ENCODE measurements at places on chromosomes 5 and 9.

GRCh38 chr5:102788788-102789187 is 33.7 kb downstream of the PAM start:
- no peak for DNase-seq

- DNase-seq: no peak
Observed at GRCh38 chr9:81079055-81079454, 610.3 kb downstream of the TLE1 start.

DNA sequence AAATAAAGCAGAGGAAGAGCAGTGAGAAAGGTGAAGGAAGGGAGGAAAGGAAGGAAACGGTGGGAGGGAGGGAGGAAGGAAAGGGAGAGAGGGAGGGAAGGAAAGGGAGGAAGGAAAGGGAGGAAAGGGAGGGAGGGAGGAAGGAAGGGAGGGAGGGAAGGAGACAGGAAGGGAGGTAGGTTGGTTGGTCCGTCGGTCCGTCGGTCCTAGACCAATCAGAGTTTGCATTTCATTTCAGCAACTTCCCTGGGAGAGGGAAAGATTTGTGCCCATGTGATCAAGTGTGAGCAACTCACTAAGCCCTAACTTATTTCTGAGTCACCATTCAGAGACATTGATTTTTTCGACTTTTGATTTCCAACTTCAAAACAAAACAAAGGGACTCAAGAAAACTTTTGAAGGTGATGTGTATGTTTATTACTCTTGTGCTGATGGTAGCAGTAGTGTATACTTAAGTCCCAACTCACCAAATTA is 18.8 kb downstream of the NANS start:
- no peak for DNase-seq

GRCh38 chr9:88425538-88425950 is 37.3 kb downstream of the SPIN1 start:
- DNase-seq: peak; percentile 34

- no peak for DNase-seq
Observed at GRCh38 chr9:100052375-100052774, 46.4 kb downstream of the ERP44 start.

- no peak for DNase-seq
Observed at GRCh38 chr9:22158271-22158670, 149.2 kb upstream of the CDKN2B start.

DNA sequence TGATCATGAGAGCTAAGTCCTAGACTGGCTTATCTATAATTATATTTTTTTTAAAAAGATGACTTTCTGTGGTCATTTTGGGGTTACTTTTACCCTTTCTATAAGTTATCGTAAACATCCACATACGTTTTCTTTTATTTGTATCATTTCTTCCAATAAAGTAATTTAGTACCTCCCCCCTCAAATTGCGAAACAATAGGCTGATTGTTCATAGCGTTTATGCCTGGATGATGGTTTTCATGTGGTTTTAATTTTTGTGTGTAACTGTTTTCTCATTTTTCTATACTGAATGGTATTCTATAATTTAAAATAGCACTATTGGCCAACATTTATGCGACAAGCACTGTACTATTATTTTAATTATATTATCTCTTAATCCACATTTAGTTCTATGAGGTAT is 44.5 kb downstream of the SMC5 start:
- no peak for DNase-seq

DNA sequence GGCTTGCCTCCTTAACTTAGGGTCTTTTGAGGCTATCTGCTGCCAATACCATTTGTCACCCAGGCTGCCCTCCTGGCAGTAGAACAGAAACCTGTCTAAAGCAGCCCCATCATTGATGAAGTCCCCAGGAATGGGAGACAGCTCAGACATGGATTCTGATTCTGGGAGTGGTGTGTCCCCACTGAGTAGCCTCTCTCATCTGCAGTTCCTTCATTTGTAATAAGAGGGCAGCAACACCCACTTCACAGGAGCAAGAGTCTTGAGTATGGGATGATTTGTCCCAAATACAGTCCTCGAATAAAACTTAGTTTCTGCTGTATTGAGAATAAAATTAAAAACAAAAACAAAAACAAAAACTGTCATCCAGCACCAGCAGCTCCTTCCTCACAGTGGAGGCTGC is 167.6 kb downstream of the ASTN2 start:
- peak; percentile 26 for DNase-seq

DNA sequence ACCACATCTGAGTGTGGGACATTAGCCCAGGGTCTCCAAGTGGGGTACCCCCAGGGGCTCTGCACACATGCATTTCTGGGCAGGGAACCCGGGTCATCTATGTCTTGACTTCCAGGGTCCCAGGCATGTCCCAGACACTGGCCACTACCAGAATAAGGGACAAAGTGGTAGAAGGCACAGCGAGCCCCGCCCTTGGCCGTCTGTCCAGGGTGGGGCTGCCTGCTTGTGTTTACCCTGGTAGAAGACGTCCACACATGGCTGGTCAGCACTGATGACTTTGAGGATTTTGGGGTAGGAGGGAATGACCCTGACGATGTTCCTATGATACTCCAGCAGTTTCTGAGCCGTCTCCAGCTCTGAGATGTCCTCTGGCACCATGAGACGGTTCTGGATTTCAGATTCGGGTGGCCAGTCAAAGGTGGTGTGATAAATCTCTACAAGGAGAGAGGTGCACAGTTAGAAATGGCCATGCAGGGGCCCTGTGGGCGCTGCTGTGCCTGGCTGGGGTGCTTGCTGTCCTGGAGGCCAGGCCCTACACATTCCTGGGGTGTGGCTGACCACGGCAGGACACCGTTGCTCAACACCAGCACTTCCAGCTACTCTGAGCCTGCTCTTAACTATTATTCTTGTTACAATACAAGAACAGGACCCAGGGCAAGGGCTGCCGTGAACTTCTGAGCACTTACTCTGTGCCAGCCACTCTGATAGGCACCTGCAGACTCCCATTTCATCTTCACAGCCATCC is 51.3 kb downstream of the AK8 start:
- no peak for DNase-seq

DNA sequence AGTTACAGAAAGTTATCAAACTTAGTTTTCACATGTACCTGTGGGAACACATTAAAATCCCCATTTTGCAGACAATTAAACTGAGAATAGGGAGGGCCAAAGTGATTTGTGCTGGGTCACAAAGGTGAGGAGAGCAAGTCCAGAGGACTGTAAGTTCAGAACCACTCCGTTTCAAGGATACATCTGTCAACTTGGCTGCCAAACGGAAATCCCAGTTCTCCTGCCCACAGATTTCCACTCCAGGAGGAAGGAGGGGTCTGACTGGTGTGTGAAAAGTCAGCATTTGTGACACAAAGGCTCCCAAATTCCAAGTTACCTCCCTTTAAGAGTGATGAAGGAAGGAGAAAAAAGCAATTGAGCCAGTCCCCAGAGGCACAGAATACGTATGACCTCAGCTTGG is 42.3 kb downstream of the PRELID2 start:
- DNase-seq: no peak

DNA sequence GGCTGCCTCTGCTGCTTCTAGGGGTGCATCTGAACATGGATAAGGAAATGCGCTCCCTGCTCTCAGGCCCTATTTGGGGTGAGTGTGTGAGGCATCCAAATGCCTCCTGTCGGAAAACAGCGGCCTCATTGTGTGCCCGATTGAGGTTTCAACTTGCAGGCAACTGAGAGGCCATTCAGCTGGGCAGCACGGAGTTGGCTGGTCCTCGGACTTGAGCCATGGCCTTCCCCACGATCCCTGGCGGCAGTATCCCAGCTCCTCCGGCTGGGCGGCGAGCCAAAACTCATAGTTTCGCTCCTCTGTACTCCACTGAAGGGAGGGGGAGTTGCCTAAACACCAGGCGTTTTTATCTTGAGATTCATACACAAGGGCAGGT is 597.3 kb upstream of the SGCD start:
- DNase-seq: no peak

GRCh38 chr9:112542593-112543292 is 56.1 kb downstream of the KIAA1958 start:
- DNase-seq: no peak

DNA sequence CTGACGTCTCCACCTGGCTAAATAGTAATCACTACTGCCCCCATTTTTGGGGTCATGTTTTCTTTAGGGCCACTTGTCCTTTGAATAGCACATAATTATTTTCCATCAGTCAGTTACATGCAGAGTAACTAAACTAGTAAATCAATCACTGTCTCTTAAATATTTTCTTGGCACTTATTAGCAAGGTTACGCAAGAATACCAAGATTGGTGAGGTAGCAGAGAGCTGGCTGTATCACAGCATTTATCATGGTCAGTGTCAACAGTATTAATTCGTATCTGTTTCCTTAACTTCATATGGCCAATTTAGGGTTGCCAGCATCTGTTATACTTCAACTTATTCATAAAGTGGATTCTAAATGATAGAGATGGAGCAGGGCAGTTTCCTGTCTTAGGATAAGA is 346.8 kb upstream of the FAM174A start:
- no peak for DNase-seq

DNA sequence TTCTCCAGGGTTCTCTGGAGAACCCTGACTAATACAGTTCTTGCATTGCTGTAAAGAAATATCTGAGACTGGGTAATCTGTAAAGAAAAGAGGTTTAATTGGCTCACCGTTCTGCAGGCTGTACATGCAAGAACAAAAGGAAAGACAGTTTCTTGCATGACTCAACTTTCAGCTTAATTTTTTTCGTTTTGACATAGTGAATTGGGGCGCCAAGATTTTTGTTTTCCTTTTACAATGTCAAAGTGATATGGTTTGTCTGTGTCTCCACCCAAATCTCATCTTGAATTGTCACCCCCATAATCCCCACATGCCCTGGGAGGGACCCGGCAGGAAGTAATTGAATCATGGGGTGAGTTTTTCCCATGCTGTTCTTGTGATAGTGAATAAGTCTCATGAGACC is 11.8 kb upstream of the CRHBP start:
- no peak for DNase-seq

GRCh38 chr5:148973455-148973854 is 89.4 kb downstream of the SH3TC2 start:
- no peak for DNase-seq

GRCh38 chr5:141100243-141100805 is at the start of gene PCDHB3:
PCDHB3 (plus strand) TSS chr5:141100473; CDS start chr5:141100650, 177 bp downstream.
- DNase-seq: peak; percentile 63

- DNase-seq: no peak
Observed at GRCh38 chr9:14530841-14531240, 162.4 kb downstream of the ZDHHC21 start.

DNA sequence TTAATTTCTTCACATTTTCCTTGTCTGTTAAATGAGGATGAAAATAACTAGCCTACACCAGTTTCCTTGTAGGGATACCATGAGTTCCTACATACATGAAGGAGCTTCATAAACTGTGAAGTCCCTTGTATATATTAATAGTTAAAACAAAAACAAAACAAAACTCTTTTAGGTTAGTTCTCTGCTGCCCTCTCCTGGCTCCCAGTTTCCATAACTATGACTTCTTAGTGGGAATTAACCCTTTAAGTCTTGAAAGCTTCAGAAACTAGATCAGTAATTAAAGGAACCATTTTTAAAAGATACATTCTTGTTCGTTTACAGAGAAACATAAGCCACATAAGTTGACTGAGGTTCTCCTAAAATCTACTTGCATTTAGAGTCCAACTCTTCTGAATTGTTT is 500.0 kb upstream of the C9orf72 start:
- DNase-seq: peak; percentile 54

DNA sequence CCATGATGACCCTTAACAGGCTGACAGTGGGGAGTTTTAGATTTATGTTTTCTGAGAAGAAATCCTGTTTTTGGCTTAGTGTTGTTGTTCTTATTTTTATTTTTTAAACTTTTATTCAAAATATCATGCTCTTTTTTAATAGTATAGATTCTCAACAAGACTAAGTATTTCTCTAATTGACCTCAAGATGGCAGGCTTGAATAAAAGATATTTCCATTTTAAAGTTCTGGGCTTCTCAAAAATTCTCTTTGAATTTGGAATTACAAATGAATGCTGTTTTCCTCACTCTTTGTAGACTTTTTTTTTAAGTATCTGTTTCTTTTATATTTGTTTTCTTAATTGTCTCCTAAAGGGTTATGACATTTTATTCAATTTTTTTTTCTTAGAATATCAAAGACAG is 50.0 kb upstream of the SH3GL2 start:
- no peak for DNase-seq

DNA sequence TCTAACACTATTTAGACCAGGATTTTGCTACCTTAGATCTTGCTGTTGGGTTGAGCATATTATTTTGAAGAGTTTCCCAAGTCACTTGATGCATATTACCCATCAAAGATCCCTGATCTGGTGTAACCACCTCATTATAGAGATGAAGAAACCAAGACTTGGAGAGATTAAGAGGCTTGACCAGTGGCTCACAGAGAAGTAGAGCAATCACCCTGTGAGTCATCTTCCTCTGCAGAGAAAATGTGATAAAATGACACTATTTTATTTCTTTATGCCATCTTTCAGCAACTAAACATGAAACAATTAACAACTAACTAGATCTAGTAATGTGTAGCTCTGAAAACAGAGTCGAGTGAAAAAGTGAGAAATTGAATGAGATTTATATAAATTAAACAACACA is 76.1 kb downstream of the KIF4B start:
- DNase-seq: no peak

DNA sequence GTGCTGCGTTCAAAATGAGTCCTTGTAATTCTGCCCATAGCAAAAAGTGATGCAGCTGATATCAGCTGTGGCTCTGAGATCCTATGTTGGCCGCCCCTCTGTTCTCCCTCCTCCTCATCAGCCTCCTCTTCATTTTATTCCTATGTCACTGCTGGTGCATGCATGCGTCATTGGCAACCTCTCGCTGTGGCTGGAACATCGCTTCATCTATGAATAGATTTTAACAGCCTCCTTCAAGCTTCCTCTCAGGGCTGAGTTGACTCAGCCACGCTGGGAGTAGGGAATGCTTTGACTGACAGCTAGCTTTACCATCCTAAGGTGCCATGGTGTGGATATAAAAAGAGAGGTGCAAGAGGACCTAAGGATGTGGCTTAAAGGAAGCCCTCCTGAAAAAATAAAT is 303.5 kb downstream of the PLK2 start:
- no peak for DNase-seq

GRCh38 chr9:77291714-77292113 is 114.4 kb downstream of the VPS13A start:
- DNase-seq: no peak

GRCh38 chr9:133839822-133840329 is 101.7 kb upstream of the SARDH start:
- no peak for DNase-seq

DNA sequence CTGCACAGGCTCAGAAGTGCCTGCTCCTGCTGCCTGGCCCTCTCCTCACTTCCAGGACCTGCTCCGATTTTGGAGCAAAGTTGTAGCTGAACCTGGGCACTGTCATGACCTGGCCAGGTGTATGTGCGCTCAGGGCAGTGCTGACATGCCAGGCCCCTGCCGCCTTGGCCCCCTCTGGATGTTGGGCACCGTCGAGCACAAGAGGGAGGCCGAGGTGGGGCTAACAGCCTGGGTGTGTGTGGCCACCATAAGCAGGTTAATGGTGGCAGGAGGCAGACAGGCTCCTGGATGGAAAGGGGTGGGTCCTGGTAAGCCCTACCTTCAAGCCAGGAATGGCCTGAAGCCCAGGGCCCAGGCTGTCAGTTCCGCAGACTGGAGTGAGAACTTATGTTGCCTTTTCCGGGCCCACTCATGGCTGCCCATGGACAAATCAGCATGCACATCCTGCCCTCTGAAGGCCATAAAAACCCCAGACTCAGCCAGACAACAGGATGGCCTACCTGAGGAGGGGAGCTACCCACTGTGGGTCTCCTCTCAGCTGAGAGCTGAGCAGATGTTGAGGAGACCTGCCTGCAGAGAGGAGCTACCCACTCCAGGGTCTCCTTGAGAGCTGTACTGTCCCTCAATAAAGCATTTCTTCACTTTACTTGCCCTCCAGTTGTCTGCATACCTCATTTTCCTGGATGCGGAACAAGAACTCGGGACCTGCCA is 66.2 kb downstream of the NACC2 start:
- DNase-seq: no peak

- DNase-seq: no peak
Observed at GRCh38 chr9:120500733-120501132, 79.2 kb downstream of the CDK5RAP2 start.

Data from body of pancreas (tissue), 4 donors.